ENCODE measurements at places on chromosomes 7 and 10. TPM values are rescaled to one million over a fixed set of nuclear protein-coding genes. Genes with fewer than 3 reads are reported as not detected.

Gene ANKRD1
- 785 TPM for total RNA-seq

Gene CHPF2
- 66.8 TPM for total RNA-seq

Gene LARP4B
- 33.8 TPM for total RNA-seq

Gene SFTPA2
- not detected for total RNA-seq

Gene PAX4
- not detected for total RNA-seq

Gene POLL
- 14.6 TPM for total RNA-seq

Gene PRSS58
- not detected for total RNA-seq

Gene TECTB
- total RNA-seq, result not detected

Gene CYP2C18
- not detected for total RNA-seq

Gene NUDT13
- 1.1 TPM for total RNA-seq

Gene OPN4
- total RNA-seq, result not detected
